RPMI7951 (cell line): ENCODE measurements at places on chromosomes 16 and 17. TPM values are rescaled to one million over a fixed set of nuclear protein-coding genes. Genes with fewer than 3 reads are reported as not detected.
A peak's percentile ranks its signal among the peaks of the same experiment; 100 is the strongest.

The FOXN1 gene
- total RNA-seq, result not detected in 2 replicates

The CCL16 gene
- not detected in 2 replicates for total RNA-seq

DNA sequence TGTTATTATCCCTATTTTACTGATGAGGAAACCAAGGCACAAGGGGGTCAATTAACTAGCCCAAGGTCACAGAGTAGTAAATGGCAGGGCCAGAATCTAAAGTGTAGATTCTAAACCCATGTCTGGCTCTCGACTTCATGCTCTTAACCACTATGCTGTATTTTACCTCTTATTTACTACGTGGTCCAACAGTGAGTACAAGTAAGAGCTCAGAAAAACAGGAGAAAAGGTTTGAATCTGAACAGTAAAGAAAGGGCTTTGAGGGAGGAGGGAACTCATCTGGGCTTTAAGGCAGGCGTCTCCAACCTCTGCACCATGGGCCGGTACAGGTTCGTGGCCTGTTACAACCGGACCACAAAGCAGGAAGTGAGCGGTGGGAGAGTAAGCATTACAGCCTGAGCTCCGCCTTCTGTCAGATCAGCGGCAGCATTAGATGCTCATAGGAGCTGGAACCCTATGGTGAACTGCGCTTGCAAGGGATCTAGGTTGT lies 62.9 kb downstream of the SMURF2 start:
- DNase-seq, result no peak

DNA sequence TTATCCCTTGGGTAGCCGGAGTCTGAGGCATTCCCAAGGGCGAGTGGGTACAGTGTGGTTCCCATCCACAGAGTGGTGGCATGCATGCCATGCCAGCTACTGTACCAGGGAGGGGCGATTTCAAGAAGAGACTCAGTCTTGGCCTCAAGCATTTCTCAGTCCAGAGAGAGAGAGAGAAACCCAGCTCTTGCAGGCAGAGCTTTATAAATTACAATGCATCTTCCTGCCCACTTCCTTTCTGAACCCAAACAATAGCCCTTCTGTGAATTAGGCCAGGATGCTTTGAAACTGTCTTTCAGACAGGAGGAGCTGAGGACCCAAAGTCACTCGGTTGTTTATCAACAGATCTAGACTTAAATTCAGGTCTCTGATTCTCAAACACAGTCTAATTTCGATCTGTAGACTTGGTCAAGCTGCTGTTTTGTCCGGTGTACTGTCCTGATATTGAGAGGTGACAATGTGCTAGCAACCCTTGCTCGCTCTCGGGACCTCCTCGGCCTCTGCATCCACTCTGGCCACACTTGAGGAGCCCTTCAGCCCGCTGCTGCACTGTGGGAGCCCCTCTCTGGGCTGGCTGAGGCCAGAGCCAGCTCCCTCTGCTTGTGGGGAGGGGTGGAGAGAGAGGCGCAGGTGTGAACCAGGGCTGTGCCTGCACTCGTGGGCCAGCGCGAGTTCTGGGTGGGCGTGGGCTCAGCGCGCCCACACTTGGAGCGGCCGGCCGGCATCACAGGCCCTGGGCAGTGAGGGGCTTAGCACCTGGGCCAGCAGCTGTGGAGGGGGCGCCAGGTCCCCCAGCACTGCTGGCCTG lies 408.0 kb downstream of the UTP18 start:
- peak; percentile 22 for DNase-seq

The PRSS53 gene
- total RNA-seq, result 0.60 and 1.3 TPM in 2 replicates

- peak; percentile 93 for DNase-seq
Observed at GRCh38 chr16:72878301-72879269, 169.3 kb downstream of the ZFHX3 start.

- no peak for DNase-seq
Observed at GRCh38 chr16:84461029-84461412, 43.4 kb downstream of the MEAK7 start.

GRCh38 chr17:74742978-74743545 lies 5.4 kb upstream of the NHERF1 start:
- no peak for DNase-seq

GRCh38 chr17:7644775-7645174 lies 6.0 kb upstream of the ATP1B2 start:
- peak; percentile 39 for DNase-seq

DNA sequence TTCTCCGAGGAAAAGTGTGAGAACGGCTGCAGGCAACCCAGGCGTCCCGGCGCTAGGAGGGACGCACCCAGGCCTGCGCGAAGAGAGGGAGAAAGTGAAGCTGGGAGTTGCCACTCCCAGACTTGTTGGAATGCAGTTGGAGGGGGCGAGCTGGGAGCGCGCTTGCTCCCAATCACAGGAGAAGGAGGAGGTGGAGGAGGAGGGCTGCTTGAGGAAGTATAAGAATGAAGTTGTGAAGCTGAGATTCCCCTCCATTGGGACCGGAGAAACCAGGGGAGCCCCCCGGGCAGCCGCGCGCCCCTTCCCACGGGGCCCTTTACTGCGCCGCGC lies at the start of gene ERBB2:
TSS of gene ERBB2 (plus strand) at position 247 of the 330 bp plus-strand sequence. CDS start 175 bp downstream, outside the sequence.
- DNase-seq, result peak; percentile 72

The SCN4A gene
- not detected in 2 replicates for total RNA-seq

DNA sequence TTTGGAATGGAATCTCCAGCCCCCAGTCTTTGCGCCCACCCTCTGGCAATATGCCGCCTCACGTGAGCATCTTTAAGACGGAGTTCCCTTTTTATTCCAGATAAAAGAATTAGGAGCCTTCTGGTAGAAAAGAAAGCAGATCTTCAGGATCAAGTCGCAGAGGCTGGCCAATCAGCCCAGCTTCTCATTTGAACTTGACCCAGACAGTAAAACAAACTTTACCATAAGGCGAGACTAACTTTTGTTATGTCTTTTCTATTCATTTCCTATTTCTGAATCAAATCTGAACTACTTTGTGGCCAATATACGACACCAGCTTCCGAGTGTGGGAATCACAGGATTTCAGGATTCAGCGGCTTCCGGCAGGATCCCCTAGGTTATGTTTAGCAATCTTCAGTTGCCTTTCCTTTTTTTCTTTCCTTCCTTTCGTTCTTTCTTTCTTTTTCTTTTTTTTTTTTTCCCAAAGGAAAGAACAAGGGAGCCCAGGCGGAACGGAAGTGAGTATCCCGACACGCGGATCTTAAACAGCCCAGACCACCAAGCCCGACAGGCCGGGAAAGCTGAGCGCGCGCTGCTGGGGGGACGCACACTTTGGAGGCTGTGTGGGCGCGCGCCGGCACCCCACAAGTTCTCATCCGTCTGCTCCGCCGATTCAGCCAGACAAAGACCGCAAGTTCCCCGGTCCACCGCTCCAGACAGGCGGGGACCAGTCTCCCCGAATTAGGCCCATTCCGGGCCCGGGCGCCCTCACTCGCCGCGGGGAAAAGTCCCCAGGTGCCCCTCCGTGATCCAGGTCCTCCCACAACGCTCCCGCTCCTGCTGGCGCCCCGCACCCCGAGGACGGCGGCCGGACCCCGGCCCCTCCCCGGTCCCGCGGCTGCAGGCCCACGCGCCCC lies 633 bp downstream of the TBC1D16 start:
- DNase-seq, result peak; percentile 25

GRCh38 chr16:88064889-88065746 lies 113.9 kb downstream of the BANP start:
- no peak for DNase-seq

DNA sequence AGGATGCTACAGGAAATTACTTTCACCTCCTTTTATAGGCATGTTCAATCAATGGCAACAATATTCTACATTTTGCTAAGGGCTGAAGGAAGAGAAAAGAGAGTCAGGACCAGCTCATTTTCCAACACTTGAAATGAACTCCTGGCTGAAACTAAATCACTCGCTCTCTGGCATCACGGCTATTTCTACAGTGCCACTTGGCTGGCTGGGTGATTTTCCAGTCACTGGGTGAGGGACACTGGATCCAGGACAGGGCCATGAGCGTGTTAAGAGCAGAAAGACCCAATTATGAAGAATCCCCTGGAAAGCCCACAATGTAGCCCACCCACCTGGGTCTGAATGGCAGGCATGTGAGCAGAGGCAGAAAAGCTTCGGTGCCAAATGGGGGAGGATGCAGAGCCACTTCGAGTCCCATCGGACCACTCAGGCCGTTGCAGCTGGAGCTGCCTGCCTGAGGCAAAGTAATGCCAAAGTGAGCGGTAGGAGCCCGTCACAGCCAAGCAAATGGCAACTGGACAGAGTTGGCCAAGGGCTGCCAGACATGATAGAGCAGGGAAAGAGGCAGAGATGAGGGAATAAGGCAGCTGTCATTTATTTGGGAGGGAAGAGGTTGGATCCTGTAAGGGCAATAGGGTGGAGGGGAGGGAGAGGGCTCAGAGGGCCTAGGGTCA lies 246.2 kb downstream of the STX8 start:
- DNase-seq, result peak; percentile 9

The DCUN1D3 gene
- total RNA-seq, result 5.3 and 5.7 TPM in 2 replicates

DNA sequence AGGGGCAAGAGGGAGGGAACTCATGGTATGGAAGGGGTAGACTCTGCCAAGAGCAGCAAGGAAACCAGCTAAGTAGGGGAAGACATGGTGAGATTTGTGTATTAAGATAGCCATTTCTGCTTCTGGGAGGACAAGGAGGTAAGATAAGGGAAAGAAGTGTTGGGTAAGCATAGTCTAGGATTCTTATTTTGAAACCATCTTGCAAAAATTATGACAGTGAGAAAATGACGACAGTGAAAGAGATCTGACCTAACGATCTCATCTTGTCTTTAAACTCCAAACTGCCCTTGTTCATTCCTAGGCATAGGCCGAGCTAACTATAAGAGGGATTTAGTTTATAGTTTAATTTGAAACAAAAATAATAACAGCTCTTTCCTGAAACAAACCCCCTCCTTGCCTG lies 5.6 kb upstream of the RBL2 start:
- no peak for DNase-seq

- DNase-seq, result no peak
Observed at GRCh38 chr16:6249863-6250262, 1082.8 kb upstream of the RBFOX1 start.

GRCh38 chr17:43393944-43394482 lies 4.8 kb upstream of the ARL4D start:
- DNase-seq, result peak; percentile 83

DNA sequence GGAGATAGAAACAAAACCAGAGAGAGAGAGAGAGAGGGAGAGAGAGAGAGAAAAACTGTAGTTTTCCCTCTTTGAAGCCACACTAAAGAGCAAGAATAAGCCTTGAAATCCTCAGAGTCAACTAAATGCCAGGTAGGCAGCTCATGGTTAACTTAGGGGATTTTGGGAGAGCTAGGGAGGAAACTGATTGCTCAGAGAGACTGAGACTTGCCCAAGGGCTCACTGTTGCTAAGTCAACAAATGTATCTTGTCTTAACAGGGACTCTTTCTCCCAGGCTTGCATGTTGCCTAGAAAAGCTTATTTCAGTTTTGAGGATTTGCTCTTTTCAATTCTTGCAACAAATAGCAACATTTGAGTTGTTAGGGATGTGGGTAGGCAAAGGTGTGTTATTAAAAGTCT lies 4.5 kb upstream of the SLC5A11 start:
- DNase-seq, result no peak

GRCh38 chr17:21394265-21394664 lies 18.1 kb downstream of the KCNJ12 start:
- DNase-seq, result no peak

DNA sequence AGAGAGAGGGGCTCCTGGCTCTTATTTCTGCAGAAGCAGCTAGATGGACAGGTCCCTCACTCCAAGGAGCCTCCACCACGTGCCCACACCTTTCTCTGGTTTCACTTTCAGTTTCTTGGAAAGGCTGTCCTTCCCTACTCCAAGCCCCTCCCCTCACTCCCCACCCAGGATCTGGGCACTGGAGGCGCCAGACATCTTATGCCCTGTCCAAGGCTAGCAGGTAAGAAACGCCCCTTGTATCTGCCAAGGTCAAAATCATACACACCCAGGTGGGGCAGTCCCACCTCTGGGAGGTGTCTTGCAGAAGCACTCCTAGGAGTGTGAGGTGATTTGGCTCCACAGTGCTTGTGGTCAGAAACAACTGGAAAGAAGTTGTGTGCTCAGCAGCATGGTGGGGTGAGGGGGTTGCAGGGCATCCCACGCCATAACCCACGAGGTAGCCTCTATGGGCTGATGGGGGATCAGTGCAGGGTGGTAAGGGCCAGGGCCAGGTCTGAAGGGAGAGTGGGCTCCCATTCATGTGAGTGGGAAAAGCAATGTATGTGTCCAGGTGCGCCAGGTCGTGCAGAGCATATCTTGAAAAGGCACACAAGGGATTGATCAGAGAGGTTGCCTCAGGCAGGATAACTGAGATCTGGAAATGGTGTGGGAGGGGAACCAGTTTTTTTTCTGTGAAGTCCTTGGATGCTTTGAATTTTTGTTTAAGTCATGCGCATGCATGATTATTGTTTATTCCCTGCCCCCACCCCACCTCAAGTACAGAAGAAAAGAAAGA lies 31.8 kb upstream of the PRM1 start:
- DNase-seq, result peak; percentile 66

GRCh38 chr17:73643852-73644144 lies 447 bp downstream of the SDK2 start:
- no peak for DNase-seq

The KCNJ18 gene
- not detected in 2 replicates for total RNA-seq

DNA sequence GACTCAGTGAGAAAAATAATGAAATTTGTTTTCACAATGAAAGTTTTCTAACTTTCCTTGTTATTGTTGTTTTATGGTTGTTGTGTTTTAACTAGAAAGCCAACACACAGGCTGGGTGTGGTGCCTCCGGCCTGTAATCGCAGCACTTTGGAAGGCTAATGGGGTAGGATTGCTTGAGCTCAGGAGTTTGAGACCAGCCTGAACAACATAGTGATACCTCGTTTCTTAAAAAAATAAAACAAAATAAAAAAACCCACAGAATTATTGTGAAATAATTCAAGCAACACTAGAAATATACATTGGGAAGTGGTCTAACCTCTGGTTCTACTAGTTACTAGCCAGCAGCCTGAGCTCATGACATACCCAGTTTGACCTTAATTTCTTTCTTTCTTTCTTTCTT lies 630 bp downstream of the MILR1 start:
- DNase-seq, result no peak

DNA sequence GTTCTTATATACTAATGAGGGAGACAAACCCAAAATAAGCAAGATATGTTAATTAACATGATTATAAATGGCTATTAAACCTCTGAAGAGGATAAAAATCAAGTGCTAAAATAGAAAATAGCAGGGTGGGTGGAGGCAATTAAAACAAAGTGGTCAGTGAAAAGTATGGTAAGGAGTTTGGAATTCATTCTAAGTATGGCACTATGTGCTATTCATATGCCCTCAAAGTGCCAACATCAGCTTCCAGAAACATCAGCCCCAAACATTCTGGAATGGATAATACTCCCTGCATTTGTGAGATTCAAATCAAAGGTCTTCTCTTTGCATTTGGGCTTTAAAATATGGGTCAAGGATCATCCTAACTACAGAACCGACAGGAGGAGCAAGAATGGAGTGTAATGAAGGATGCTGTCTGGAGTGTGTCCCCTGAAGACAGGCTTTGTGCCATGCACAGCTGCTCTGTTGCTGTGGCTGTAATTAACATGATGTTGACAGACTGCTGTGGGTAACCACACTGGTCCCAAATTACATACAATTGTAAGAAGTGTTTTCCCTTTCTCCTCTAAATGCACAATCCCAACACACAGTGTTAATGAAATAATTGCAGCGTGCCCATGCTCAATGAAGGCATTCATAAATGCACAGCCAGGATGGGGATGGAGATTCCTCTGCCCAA lies 93.1 kb downstream of the VAT1L start:
- peak; percentile 39 for DNase-seq

The SPATA2L gene
- 9.5 and 15.1 TPM in 2 replicates for total RNA-seq

GRCh38 chr17:47640076-47640475 lies 9.6 kb upstream of the KPNB1 start:
- DNase-seq, result no peak
